Spleen (tissue), 13 donors: ENCODE measurements at places on chromosomes 7 and 10. TPM values are rescaled to one million over a fixed set of nuclear protein-coding genes. Genes with fewer than 3 reads are reported as not detected.

MMD2 gene
- not detected for total RNA-seq

WAPL gene
- total RNA-seq, result 51.5 TPM

DNA sequence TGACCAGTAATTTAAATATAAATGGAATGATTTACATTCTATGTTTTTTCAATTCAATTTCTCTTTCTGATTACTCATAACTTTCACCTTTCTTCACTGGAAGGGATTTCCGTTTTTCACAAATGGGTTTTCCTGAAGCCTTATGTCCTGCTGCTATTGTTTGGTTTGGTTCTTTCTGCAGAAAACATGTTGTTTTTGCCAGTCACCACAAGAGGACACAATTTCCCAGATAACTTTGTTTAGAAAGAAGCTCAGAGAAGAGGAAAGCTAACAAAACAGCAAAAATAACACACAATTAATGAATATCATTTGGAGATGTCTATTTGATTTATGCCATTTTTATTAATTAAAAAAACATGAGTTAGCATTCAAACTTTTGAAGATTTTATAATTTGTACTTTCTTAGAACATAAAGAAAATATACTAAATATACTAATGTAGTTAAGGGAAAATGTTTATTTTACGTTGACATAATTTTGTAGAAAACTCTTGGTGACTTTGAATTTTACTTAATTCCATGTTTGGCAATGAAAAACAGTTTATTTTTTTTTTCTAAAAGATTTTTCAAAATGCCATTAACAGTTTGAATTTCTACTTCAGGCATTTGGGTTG is 4.6 kb upstream of the TWIST1 start:
- no peaks in the 10 kb centered on the region for H3K36me3 ChIP-seq
- no peak for DNase-seq
- H3K27me3 ChIP-seq, result peaks cover 50% of the 10 kb centered on the region
- H3K27ac ChIP-seq, result no peak overlapping the region
- H3K4me1 ChIP-seq, result peaks cover 13% of the 10 kb centered on the region

GRCh38 chr10:120422457-120422856 is 34.6 kb upstream of the PLPP4 start:
- H3K4me1 ChIP-seq, result no peaks in the 10 kb centered on the region
- no peak overlapping the region for H3K4me3 ChIP-seq
- DNase-seq, result no peak
- H3K36me3 ChIP-seq, result no peaks in the 10 kb centered on the region

DNA sequence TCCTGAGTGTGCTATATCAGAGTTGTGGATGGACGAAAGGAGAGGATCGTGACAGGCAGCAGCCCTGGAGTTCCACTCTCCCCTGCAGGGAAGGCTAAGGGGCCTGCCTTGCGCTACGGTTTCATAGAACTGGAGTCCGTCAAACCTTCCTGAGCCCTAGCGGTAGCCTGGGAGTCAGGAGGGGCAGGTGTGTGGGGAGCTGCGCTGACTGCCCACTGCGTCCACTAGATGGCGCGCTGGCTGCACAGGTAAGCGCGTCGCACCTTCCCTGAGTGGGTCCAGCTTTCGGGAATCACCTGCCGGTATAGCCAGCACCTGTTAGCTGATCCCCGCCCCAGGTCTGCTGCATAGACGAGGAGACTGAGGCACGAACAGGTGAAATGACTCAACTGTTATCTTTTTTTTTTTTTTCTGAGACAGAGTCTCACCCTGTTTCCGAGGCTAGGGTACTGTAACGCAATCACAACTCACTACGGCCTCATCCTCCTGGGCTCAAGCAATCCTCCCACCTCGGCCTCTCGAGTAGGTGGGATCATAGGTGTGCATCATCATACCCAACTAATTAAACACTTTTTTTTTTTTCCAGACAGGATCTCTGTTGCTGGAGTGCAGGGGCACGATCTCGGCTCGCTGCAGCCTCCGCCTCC is 20.2 kb upstream of the BAIAP2L1 start:
- no peaks in the 10 kb centered on the region for H3K36me3 ChIP-seq
- H3K4me3 ChIP-seq, result no peak overlapping the region
- no peaks in the 10 kb centered on the region for H3K4me1 ChIP-seq
